DMS 273 treated with DMSO at 0.1 percent for 48 hours (cell line): ENCODE measurements at places on chromosomes 1 and 21.

DNA sequence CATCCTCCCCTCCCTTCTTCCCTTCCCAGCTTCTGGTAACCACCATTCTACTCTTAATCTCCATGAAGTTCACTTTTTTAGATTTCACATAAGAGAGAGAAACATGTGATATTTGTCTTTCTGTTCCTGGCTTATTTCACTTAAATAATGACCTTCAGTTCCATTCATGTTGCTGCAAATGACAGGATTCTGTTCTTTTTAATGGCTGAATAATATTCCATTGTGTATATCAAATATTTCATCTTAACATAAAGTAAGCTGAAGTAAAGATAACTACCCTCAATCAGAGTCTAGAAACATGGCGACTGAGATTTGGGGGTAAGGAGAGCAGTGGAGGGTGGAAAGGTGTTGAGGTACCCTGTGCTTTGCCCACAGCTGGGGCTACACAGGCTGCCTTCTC, 68.9 kb downstream of the RHOU start:
- no peak for DNase-seq

- no peak for DNase-seq
Observed at GRCh38 chr1:29849038-29849750, 612.9 kb downstream of the PTPRU start.

DNA sequence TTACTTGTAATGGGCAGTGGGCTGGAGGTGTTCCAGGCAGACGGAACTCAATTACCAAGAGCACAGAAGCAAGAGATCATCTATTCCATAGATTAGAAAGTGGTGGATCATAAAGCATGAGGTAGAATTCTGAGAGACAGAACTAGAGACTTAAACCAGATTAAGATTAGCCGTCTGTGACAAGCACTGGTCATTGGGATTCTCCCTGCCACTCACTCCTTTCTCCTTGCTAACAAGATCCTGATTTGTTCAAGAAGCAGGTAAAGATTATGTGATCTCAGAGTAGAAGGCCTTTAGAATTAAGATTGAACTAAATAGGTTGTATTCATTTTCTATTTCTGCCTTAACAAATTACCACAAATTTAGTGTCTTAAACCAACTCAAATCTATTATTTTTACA, 1.5 kb upstream of the HSPA13 start:
- DNase-seq = no peak

DNA sequence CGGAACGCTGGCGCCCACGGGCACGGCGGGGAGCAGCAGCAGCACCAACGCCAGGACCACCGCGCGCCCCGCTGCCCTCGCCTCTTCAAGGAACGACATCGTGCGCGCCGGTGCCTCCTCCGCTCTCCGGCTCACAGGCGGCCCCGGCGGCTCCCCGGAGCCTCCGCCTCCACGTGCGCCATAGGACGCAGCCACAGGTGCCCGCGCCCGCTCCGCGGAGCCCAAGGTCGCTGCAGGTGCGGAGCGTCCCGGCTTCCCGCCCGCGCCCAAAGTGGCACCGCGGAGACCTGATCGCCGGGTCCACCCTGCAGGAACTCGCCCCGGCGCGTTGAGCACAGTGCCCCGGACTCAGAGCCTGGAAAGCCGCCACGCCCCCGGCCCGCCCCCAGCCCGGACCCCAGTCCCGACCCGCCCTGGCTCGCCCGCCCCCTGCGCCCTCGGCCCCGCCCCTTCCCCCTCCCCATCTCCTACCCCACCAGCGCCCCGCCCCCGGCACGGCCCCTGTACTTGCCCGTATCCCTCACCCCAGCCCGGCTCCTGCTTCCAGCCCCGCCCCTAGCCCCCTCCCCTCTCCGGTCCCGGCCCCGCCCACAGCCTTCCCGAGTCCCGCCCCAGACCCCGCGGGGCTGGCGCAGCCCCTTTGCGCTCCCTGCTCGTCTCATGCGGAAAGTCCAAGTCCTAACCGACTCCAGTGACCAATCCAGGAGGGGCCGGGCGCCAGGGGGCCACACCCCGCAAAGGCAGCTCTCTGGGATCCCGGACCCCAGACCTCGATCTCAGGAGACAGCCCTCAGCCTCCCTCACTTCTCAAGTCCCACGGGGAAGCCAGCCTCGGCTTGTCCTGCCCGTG, at the start of gene MEGF6:
TSS of gene MEGF6 (minus strand) at position 339 of the 850 bp plus-strand sequence. CDS start at position 99, 240 bp downstream.
- peak; percentile 35 for DNase-seq

- no peak for DNase-seq
Observed at GRCh38 chr1:228334954-228335353, 71.7 kb downstream of the TRIM11 start.
